ENCODE measurements at places on chromosomes 1 and 21. TPM values are rescaled to one million over a fixed set of nuclear protein-coding genes. Genes with fewer than 3 reads are reported as not detected.

GRCh38 chr1:14570514-14570913, 28.0 kb upstream of the KAZN start:
- no peak for DNase-seq

DNA sequence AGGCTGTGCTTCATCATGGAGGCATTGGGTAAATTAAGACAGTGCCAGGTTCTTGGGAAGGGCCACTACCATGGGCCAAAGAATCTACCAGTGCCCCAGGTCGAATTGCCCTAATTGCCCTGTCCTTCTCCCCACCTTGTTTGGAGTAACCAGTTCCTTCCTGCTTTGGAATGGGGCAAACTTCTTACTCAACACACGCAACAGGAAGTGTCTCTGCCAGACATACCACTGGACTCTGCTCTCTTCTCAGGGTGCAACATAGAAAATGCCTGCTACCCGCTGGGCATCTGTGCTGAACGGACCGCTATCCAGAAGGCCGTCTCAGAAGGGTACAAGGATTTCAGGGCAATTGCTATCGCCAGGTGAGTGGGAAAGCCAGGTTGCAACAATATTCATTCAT, 15.8 kb downstream of the CDA start:
- DNase-seq: no peak

GRCh38 chr1:151814426-151814825, 9.2 kb upstream of the LINGO4 start:
- DNase-seq: no peak

GRCh38 chr1:245431706-245432105, 276.9 kb downstream of the KIF26B start:
- no peak for DNase-seq

DNA sequence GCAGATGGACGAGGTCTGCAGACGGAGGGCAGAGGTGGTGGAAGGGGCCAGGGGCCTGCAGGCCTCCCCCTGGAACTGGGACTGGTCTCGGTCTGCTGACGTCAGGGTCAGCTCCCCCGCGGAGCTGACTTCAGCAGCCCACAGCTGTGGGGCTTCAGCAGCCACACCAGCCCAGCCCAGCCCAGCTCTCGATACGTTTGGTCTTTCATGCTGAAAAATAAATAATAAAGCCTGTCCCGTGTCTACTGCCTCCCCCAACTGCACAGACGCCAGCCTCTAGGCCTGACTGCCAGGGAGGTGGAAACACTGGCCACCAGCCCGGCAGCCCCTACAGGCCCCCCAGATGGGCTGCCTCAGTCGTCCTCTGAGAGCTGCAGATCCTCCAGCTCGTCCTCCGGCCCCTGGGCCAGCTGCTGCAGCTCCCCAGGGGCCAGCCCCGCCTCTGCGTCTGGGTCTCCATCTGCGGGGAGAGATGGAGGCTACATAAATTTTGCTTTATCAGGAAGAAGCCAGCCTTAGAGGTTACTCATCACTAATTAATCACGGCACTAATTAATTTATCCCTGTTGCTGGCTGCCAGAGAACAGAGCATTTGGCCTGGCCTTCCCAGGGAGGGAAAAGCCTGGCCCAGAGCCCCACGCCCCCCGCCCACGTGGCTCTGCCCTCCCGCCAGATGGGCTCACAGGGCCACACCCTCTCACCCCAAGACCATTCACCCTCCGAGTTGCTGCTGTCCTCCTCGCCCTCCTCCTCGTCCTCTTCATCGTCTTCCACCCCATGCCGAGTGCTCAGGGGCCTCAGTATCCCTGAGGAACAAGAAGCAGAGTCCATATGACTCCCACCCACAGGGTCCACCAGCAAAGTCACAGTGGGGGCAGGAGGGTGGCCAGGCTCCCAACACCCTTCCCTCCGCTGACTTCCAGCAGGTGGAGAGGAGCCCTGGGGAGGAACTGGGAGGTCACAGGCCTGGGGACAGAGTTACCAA, 14.4 kb downstream of the NOC2L start:
- peak; percentile 83 for DNase-seq

DNA sequence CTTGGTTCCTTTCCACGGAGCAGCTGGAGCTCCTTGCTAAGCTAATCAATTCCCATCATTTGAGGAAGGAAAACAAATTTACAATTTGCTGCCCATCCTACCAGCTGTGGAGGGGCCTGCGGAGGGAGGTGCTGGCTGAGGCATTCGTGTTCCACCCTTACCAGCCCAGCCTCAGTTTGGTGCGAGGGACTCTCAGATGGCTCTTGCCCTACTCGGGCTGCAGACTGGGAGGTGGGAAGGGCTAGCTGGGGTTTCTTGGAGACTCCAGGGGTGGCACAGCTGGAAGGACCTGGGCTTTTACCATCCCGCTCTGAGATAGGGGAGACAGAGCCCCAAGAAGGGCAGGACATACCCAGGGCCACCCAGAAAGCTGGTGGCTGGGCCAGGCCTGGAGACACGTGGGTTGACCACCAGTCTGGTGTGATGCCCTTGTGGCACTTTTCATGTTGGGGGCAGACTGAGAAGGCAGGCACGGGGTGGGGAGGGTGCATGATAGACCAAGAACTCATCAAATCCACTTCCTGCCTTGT, 17.7 kb downstream of the DISP3 start:
- DNase-seq: no peak

- DNase-seq: no peak
Measured at GRCh38 chr1:154344977-154345837, 19.9 kb downstream of the ATP8B2 start.

GRCh38 chr1:71641903-71642302, 561.1 kb upstream of the ZRANB2 start:
- no peak for DNase-seq

- no peak for DNase-seq
Measured at GRCh38 chr1:66160719-66161118, 368.0 kb downstream of the PDE4B start.

DNA sequence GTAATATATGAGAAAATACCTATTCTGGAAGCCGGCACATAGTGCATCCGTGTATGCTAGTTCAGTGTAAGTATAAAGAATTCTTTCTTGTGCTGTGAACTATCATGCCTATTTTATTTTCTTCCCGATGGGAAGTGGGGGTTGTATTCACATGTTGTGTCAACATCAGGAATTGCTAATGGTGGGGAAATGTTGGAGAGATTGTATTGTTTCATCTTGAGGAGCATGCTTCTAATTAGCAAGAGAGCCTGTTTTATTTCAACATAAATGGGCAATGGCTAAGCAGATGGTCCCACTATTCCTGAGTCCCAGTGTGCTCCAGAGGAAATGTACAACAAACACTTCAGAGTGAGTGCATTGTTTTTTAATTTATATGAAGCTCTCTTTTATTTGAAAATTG, 485.2 kb downstream of the PLPP3 start:
- no peak for DNase-seq

GRCh38 chr1:24727501-24728216, 17.6 kb upstream of the CLIC4 start:
- no peak for DNase-seq

DNA sequence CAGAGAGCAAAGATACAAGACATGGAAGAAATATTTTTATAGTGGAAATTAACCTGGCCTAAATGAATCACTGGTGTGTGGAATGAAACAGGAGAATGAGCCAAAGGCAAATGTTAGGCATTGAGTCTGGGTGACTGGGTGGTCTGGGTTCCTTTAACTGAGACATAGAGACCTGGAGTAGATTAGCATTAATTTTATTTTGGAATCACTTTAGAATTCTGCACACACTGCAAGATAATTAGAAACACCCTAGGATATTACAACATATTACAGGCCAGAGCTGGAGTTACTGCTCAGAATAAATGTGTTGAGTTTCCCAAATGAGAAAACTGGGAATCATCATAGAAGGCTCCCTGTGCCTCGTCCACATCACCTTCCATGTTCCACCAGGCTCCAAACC, 85.5 kb downstream of the PLPPR5 start:
- no peak for DNase-seq

DNA sequence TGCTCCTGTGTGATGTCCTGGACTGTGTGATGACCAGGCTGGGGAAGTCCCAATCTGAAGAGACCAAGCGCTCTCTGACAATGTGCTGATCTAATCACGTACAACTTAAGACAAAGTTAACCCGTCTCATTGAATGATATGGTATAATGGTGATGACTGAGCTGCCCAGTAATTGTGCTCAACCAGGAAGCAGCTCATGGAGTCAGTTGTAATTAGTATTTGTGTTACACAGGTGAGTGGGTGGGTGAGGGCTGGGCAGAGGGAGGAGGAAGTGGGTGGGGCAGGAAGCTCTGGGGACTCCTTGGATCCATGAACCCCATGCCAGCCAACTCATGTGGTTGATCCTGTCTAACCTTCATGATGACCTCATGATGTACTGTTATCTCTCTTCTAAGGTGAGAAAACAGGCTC, 8.7 kb upstream of the ECE1 start:
- no peak for DNase-seq

GRCh38 chr1:166080277-166080966, 86.4 kb downstream of the FAM78B start:
- DNase-seq: no peak

DNA sequence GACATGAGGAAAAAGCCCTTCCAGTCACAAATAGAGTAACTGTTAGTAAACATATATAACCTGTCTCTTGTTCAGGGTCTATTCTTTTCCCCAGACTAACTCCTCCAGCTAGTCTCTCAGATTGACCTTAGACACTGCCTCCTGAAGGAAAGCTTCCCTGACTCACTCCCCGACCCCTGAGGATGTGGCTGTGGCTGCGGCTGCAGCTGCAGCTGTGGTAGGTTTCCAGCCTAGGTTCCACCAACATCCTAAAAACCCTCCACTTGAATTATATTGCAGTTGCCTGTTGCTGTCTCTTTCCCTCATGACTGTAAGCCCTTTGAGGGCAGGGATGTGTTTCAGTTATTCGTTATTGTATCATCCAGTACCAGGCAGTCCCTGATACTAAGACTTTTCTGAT, 132.9 kb upstream of the C1orf21 start:
- DNase-seq: no peak

MORN1 gene
- 10.0 TPM for polyA plus RNA-seq

C4BPA gene
- 0.69 TPM for polyA plus RNA-seq

CXADR gene
- polyA plus RNA-seq: 40.7 TPM

KCNH1 gene
- polyA plus RNA-seq: 0.32 TPM

SLAMF9 gene
- not detected for polyA plus RNA-seq

TRNP1 gene
- polyA plus RNA-seq: 8.1 TPM

PIGV gene
- polyA plus RNA-seq: 19.1 TPM

LCE1E gene
- polyA plus RNA-seq: not detected

KRTAP13-2 gene
- not detected for polyA plus RNA-seq

ZP4 gene
- polyA plus RNA-seq: not detected
